ENCODE measurements at places on chromosomes 16 and 17.
A peak's percentile ranks its signal among the peaks of the same experiment; 100 is the strongest.

DNA sequence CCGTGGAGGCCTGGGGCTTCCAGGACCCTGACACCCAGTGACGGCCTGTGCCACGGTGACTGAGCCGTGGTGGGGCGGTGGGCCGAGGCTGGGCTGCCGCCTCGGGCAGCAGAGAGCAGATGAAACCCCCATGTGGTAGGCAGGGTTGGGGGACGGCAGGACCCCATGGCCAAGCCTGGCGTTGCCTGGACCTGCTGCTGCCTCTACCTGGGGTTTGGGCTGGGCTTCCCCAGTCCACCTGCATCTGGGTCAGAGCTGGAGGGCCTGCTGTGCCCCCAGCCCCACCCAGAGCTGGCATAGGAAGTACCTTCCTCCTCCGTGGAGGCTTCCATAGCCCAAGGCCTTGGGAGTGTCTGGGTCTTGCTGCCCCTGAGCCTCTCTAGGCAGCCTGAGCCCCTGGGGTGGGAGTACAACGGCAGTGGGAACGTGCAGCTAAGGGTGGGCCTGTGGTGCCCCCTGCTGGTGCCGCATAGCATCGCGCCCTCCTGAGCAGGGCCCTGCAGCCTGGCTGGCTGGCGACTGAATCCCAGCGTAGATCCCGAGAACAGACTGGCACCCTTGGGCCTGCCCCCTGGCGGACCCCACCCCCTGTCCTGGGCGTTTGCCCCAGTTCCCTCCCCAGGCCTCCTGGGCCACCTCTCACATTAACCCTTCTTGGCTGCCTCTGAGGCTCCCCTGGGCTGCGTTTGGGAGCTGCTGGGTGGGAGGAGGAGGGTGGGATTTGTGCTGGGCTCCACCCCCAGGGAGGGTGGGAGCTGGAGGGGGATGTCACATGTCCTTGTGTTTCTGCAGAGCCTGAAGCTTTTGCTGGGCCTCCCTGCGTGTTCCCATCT, 12.6 kb upstream of the ATP6V0C start:
- DNase-seq: peak; percentile 83

- DNase-seq: no peak
Observed at GRCh38 chr16:27273330-27273669, 4.7 kb upstream of the NSMCE1 start.

GRCh38 chr17:73586921-73587602, 57.2 kb downstream of the SDK2 start:
- no peak for DNase-seq

DNA sequence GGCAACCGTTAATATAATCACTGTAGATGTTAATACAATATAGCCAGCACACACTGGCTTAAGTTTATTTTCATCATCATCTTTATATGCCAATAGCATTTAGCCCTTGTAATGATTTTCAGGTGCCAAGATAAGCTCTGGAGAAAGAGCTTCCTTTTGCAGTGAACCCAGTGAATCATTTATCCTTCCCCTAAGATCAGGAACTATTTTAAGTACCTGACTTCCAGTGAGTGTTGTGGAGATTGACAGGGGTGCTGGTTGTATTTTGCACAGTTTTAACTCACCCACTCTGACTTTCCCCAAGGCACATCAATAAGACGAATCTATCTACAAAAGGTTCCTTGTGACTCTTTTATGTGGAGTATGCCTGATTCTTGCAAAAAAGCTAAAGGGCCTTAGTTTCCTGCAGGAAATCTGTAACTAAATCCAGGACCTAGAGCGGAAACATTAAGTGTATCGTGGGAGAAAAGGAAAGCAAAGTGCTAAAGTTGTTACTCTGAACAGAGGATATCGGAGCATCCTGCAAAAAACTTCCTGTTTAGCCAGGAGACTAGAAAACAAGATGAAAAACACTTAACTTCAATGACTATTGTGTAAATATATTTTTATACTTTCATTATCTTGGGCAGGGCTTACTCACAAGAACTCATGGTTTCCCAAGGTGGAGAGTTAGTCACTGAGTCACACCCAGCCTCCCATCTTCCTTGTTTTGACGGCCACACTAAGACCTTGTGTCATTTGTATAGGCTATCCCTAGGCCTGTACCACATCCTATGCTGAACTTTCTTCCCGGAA, 183.6 kb downstream of the MAP2K6 start:
- peak; percentile 34 for DNase-seq

DNA sequence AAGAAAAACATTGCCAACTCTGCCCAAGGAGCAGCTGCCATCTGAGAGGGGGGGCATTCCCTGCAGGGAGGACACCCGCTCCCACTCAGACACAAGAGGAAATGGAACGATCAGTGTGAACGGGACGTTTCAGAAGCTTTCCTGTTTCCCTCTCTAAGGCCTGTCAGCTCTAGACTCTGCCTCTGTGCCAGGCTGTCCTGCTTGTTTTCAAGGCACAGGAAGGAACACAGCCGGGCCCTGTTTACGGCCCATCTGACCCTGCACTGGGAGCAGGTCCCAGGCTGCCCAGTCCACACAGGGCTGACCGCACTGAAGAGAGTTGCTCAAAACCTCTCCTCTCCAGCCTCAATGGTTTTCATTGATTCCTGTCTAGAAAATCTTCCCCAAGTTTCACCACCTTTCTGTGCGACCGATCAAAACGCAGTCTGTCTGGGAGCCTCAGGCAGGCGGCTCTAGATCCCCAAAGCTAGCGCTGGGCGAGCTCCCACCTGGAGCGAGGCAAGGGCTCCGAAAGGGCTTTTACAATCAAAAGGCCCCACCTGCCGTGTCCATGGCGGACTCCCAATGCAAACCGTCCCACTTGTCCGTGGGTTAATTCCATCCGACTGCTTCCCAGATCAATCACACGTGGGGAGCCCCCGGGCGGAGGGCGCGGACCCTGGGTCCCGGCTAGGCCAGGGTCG, 1.5 kb downstream of the PIEZO1 start:
- peak; percentile 47 for DNase-seq

- no peak for DNase-seq
Observed at GRCh38 chr16:31298958-31299357, 39.2 kb downstream of the ITGAM start.

DNA sequence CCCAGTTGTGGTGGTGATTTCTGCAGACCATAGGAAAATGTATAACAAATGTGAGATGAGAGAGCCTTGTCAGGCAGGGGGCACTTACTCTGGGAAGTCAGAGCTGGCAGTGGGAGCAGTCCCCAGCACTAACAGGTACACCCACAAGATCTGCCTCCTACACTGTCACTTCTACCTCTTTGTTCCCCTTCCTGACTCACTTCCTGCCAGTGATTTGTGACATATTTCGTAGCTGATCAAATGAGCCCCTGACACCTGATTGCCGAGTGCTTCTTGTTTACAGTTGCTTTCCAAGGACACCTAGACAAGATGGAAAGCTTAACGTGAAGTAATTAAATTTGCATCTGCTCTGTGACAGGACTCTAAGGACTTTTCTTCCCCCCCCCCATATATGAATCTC, 40.5 kb downstream of the FTO start:
- no peak for DNase-seq

Data from fibroblast of lung (primary cell).